ENCODE measurements at places on chromosomes 2 and 18.

- DNase-seq = no peak
Observed at GRCh38 chr2:12429779-12430406, 286.8 kb upstream of the TRIB2 start.

DNA sequence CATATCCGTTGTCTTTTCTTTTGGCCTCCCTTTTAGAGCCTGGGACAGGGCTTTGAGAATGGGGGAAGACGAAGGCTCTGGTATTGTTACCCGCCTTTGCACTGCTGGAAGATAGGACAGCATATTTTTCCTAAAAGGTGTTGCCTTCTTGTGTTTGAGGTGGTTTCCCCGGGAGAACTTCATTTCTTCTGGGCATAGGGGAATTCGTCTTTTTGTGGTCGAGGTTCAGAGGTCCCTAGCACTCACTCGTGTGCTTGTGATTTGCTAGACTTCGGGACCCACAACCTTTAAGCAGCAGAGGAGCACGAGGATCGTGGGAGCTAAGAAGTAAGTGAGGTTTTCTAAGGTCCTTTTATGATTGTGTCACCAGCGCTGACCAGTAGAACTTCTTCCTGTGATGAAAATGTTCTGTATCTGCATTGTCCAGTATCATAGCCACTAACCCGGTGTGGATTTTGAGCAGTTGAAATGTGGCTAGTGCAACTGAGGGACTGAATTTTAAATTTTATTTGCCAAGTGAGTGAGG, 611 bp downstream of the ZNF512 start:
- no peak for DNase-seq

DNA sequence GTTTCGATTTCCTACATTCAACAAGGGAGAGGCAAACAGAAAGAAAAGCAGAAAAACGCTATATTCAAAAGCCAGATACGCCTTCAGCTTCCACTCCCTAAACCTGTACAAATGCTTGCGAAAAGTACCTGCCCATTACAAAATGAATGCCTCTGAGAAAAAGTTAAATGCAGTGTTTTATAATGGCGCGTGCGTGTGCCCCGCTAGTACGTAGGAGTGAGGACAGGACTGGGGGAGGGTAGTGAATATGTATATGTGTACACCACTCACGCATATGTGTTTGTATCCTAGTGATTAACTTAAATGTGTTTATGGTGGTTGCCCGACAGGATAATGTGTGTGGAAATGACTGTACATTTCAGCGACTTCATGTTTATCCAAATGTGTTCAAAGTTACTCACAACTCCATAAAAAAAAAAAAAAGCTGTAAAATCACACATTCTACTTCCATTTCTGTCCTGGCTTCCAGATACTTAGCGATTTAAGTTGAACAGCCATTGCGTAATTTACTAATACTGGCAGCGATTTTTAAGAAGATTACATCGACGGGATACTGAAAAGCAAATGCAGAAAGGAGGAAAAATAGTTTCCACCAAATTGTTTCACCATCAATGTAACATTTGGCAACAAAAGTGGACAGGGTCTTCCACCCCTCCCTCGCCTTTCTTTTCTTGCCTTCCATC, 1.3 kb downstream of the NEUROD1 start:
- no peak for DNase-seq

- no peak for DNase-seq
Observed at GRCh38 chr18:35915056-35915455, 57.4 kb upstream of the RMP24 start.

DNA sequence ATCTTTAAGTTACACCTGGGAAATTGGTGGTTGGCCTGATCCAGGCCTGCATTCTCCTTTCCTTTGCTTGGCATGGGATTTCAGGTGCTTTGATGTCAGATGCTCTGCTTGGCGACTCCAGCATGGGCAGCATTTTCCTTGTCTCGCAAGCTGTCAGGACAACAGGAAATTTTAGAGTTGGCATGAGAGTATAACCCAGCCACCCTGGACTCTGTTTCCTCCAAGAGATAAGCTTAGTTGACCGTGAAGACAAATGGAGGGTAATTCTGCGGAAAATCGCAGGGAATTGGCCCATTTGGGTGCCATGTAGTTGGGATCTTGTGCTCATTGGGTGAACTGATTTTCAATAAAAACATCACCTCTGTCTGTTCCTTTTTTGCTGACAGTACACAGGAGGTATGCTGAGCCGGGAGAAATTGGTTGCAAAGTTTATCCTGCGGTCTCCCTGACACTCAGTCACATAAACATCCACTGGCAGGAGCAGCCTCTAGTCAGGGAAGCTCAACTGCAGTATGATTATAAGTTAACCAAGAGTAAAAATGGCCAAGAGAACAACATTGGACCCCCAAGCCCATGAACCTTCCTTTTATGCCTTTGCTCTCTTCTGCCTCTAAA, 409.9 kb downstream of the SETBP1 start:
- DNase-seq = no peak

DNA sequence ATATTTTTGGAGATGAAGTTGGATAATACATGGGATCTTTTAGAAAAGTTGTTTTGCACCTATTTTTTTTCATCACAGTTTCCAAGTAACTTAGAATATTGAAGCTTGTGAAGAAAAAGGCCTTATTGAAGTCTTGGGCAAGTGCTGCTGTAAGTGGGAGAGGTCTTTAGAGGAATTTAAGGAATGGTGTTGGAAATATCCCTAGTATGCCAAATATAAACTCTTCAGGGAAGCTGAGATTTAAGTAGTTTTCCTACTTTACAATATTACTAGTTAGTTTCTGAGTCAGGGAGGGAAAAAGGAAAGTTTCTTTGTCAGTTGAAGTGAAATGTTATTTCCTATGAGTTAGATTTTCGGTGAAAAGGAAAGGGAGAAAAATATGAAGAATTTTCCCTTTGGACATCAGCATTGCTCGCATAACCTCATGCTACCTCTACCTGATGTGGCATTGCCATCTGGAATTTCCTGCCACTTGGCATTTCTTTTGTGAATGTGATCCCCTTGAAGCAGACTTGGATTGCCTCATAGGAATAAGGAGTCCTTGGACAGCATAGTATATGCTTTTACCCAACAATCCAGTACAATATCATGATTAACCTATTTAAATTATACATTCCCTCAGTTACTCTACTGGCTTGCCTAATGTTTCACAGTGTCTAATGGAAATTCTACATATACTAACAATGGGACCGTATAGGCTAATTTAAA, 12.1 kb downstream of the PLEKHH2 start:
- no peak for DNase-seq

GRCh38 chr2:112147382-112148168, 9.4 kb downstream of the FBLN7 start:
- DNase-seq = no peak

All from A549 (cell line).